Activated naive CD8-positive, alpha-beta T cell treated with anti-CD3 and anti-CD28 coated beads, Interleukin-2, amount 10 ng/mL, durations not matched to agents 7 days and 5 days (primary cell): ENCODE measurements at places on chromosomes 13 and 19. TPM values are rescaled to one million over a fixed set of nuclear protein-coding genes. Genes with fewer than 3 reads are reported as not detected.

- DNase-seq: no peak
Observed at GRCh38 chr19:56076498-56076897, 44.6 kb downstream of the ZNF787 start.

DNA sequence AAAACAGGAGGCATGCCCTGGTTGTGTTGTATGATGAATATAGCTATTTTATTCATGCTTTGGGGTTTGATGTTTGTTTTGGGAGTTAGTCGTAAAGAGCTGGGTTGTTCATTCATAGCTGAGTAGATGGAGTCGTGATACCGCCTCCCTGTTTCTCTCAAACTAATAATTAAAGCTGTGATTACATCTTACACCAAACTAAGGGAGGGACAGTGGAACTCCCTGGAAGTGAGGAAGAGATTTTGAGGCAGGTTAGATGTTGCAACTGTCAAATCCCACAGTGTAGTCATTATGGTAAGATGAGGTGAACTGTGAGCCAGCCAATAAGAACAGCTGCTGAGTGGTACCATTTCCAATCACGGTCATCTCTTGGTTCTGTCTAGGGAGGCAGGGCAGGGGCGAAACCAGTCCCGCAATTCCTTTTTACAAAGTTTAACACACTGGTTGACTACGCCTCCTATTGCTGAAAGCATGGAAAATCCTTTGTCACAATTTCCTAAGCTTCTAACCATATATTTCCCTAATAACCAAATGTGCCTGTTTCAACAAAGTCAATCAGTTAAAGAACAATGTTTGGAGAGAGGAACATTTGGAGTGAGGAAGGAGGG lies 207.6 kb upstream of the SERP2 start:
- DNase-seq: no peak

DNA sequence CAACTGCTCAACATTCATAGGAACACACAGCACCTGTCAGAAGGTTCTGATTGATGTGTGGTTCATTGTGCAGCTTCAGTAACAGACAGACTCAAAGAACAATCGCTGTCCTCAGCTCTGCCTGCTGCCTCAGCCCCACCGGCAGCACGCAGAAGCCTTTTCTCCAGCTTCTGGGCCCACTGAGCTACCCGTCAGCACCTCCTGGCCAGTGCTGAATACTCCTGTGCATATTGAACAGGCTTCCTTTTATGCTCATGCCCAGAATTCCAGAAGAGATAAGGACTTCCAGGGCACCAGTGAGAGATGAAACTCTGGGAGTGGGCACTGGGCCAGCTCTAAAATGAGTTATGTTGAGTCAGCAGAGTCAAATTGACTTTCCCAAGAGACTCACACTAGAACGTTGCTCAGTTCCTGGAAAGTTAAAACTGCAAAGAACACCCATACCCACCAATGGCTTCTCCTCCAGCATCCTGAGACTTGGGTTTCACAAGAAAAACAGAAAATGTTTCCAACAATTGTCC lies 119.3 kb downstream of the COL4A1 start:
- no peak for DNase-seq

DNA sequence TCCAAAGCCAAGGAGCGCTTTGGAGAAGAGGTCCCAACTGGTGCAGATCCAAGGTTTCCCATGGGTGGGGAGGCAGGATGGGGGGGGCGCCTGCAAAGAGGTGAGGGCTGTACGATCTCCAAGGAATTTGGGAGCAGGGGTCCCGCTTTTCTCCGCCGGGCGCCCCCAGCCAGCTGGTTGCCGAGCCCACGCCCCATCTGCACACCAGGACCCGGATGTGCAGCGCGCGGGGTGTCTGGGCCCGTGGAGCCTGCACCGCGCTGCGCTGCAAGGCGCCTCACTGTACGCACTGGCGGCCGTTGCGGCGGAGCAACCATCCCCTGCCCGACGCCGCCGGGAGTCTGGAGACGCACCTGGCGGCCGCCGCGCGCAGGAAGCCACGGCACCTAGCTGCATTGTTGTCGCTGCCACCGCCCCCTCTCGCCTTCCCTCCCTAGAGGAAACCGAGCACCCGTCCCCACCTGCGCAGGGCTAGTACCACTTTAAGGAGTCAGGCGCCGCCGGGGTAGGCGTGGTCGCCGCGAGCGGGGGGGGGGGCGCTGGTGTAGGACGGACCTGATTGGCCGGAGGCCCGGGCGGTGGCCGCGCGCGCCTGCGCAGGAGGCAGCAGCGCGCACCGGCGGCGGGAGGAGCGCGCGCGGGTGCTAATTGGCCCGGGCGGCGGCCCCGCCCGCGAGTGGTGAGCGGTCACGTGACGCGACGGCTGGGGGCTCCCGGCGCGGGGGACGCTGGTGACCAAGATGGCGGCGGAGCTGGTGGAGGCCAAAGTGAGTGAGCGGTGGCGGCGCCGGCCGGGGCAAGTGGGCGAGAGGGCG lies at the start of gene PIAS4:
PIAS4 (plus strand) TSS at position 716 of the 815 bp plus-strand sequence; CDS start at position 741, 25 bp downstream.
- peak; percentile 98 for DNase-seq

- no peak for DNase-seq
Observed at GRCh38 chr19:3556423-3556977, 886 bp downstream of the MFSD12 start.

GRCh38 chr19:45872095-45872919 lies 8.2 kb downstream of the FOXA3 start:
- no peak for DNase-seq

DNA sequence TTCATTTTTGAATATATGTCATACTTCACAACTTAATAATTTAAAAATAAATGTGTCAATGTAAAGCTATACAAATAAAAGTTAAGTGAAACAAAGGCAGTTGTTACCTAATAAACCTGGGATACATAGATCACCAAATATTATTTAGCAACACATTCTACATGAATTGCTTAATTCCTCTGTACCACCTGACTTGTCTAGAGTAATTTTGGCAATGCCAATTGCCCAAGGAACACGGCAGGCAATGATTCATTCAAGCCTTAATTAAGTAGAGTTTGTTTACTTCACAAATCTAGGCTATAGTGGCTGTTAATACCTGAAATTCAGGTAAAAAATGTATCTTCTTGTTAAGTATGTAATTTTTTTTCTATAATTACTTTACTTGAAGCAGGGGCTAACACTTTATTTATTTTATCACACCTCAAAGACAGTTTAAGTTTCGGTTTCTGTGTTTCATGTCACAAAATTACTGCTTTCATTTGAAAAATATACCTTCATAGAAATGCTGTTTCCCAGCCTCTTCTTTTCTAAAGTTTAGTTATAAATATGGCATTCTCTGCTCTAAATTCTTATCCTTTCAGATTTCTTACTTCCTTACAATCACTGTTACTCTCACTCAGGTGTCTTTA lies 705.7 kb downstream of the SLITRK5 start:
- DNase-seq: no peak

DNA sequence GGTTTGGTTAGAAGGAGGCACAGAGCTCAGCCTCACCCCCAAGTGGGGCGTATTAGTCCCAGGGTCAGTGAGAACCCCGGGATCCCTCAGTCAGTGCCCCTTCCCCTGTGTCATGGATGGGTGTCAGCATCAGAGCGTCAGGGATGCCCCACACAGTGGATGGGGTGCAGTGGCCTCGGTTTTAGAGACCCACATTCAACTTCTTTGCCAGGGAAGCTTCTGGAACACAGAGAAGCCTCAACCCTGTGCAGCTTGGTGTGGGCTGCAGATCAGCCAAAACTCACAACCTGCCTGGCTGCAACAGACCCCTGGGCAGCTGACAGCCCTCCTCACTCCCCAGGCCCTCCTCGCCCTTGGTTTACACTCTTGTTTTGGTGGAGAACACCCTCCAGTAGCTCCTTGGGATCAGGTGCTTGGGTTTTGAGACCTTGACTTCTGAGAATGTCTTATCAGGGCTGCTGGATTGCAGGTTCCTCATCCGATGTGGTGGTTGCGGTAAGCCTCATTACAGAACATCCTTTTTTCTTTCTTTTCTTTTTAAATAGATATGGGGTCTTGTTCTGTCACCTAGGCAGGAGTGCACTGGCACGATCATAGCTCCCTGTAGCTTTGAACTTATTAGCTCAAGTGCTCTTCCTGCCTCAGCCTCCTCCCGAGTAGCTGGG lies 11.0 kb downstream of the ZNF333 start:
- no peak for DNase-seq

DNA sequence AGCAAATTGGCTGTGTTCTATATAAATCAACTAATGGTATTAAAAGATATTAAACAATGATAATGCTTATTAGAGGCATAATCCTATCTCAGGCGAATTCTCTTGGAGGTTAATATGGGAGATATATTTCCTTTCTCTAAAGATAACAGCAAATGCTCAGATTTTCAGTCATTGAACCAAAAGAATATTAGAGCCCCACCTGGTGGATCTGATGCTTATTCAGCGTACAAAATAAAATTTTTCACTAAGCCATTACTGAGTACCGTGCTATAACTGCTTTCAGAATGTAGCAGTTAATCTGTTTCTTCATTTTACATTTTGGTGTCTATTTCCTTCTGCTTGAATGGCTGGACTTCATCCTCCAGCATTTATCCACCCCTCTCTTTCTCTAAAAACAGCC lies 143.3 kb upstream of the IPO5 start:
- no peak for DNase-seq

DNA sequence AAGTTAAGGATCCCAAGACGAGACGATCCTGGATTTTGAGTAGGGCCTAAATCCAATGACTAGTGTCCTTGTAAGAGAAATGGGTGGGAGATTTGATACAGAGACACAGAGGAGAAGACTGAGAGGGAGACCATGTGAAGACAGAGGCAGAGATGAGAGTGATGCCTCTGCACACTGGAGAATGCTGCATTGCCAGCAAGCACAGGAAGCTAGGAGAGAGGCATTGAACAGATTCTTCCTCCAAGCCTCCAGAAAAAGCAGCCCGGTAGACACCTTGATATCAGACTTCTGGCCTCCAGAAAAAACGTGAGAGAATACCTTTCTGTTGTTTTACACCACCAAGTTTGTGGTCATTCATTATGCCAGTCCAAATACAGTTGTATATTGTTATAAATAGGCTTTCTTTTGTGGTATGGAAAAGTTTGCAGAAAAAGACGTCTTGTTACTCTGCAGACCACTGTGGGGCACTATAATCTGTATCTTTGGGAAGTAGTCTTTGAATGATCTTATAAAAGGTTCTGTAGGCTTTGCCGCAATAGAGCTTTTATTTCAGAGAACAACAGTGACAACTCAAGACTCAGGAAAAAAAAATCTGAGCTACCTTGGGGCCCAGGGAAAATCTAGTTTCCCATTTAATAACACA lies 17.9 kb upstream of the RFC3 start:
- DNase-seq: no peak

DNA sequence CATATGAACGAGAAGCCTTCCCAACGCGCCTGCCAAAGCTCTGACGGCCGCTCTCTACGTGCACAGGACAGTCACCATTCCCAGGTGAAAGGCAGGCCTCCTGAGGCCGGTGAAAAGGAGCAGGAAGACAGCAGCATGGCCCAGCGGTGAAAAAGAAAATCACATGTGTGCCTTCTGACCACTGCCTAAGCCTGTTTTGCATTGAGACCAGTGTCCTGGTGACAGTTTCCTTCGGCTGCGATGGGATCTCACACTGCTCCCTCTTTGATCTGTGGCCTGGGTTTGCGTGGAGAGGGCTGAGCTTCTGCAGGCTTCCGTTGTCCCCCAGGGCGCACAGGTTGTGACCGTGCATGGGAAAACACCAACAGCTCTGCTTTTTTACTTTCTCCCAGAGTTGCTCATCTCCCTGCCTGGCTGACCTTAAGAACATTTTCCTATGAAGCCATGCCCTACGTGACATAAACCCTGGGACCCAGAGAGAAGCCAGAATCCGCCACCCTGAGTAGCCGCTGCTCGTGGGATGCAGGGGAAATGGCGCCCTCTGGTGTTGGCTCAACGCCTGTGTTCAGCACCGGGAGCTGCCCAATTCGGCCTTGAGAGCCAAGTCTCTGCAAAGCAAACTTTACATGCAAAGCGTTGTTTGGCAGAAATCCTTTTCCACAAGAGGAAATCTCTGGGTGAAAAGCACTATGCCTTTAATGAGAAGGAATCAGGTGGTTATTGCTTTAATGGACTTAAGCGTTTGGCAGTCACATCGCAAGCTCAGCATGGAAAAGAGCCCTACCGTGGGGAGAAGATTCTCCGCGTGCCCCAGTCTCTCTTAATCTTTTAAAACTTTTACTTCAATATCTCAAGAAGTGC lies 112.2 kb upstream of the GPR12 start:
- DNase-seq: peak; percentile 71

DNA sequence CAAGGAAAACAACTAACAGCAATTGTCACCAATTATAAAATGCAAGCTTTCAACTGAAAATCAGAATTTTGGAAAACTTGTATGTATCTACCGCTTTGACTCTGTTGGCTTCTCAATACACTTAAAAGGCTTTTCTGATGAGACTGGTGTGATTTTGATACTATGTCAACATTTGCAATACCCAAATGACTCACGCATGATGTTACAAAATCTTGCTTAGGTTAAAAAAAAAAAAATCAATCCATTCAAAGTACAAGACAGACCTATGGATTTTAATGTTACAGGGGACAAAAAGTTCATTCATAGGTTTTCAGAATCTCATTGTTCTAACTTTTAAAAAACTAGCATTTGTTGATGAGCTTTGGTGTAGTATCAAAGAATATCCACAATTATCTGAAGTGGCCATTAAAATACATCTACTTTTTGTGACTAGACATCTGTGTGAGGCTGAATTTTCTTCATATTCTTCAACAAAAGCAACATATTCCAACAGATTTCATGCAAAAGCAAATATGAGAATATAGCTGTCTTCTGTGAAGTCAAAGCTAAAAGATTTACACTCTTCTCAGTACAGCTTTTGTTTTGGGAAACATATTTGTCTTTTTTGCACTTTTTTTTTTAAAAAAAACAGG lies 10.7 kb downstream of the ELF1 start:
- no peak for DNase-seq

GRCh38 chr13:106680796-106681472 lies 113.0 kb upstream of the ARGLU1 start:
- DNase-seq: no peak

DNA sequence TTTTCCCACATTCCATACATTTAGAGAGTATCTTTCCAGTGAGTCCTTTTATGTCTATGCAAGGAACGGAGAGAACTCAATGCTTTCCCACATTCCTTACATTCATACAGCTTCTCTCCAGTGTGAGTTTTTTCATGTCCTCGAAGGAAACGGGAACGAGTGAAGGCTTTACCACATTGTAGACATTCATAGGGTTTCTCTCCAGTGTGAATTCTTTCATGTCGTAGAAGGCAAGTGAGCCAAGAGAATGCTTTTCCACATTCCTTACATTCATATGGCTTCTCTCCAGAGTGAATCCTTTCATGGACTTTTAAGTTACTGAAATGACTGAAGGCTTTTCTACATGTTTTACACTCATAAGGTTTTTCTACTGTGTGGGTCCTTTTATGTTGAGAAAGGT lies 17.1 kb downstream of the ZNF823 start:
- DNase-seq: no peak

PCDH20 gene
- not detected for total RNA-seq

LTBP4 gene
- 94.0 TPM for total RNA-seq

AMH gene
- 10.4 TPM for total RNA-seq

NLRP7 gene
- total RNA-seq: not detected

GZMM gene
- total RNA-seq: 84.5 TPM

MEF2B gene
- 5.2 TPM for total RNA-seq
